Stimulated activated CD8-positive, alpha-beta memory T cell treated with anti-CD3 and anti-CD28 coated beads, Interleukin-7, amount 100 ng/mL, for 1 hour (primary cell): ENCODE measurements at places on chromosomes 7 and 10.

- no peak for DNase-seq
Measured at GRCh38 chr7:100538348-100538653, 702 bp upstream of the AGFG2 start.

GRCh38 chr7:24665564-24666294 is 91.5 kb downstream of the GSDME start:
- no peak for DNase-seq

GRCh38 chr7:127911968-127912511 is 119.2 kb downstream of the LRRC4 start:
- no peak for DNase-seq

GRCh38 chr10:94420516-94420915 is 18.2 kb downstream of the TBC1D12 start:
- DNase-seq, result no peak

DNA sequence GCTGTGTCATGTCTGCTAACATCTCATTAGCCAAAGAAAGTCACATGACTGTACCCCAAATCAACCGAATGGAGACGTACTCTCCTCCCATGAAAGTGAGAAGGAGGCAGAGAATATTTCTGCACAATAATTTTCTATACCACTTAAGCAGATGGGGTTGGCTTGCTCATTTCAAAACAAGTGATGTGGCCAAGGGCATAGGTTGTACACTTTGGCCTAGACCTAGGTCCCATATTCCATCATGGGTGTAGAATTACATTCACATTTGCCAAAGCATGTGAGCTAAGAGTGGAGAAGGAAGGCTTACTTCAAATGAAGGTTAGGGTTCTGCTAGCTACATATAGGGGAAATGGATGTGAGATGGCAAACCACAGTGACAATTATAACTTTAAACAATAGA is 83.0 kb downstream of the ZNF365 start:
- DNase-seq, result no peak

GRCh38 chr10:119478811-119479341 is 63.6 kb downstream of the RGS10 start:
- no peak for DNase-seq

DNA sequence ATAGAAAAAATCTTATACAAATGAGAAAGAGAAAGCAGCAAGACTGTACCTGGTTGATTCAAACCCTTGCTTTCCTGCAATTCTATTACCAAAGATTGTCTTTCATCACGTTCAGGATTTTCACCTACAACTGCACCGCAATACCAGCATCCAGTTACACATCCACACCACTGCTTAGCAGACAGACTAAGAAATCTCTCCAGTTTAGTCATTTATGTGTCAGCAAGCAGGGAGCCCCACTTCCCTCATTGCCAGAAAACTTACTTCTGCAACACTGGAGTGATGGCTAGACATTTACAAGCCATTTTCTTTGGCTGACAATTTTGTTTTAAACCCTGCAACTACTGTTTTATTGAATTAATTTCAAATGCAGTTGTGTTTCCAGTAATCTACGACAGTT is 359.6 kb upstream of the MEOX2 start:
- DNase-seq, result no peak

GRCh38 chr10:118276204-118276603 is 65.9 kb downstream of the FAM204A start:
- no peak for DNase-seq

GRCh38 chr7:70710651-70711050 is 421.3 kb upstream of the GALNT17 start:
- no peak for DNase-seq
